ENCODE measurements at places on chromosomes 5 and 9.
A peak's percentile ranks its signal among the peaks of the same experiment; 100 is the strongest.

GRCh38 chr9:76255781-76256455 is 138.3 kb downstream of the RFK start:
- no peak for DNase-seq

DNA sequence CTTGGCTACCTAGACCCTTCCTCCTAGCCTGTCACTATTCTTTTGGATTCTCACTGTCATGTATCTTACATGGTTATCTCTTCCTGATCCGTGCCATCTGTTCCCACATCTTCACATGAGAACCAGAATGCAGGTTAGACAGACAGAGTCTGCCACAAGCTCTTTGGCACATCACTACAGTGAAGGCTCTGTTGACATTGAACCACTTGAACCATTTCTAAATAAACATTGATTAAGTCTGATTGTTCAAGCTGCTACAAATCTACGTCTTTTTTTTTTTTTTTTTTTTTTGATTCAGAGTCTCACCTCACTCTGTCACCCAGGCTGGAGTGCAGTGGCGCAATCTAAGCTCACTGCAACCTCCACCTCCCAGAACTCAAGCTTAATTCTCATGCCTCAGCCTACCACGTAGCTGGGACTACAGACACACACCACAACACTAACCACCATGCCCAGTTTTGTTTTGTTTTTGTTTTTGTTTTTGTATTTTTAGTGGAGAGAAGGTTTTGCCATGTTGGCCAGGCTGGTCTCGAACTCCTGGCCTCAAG is 85.1 kb upstream of the LRRTM2 start:
- peak; percentile 95 for DNase-seq

- DNase-seq: no peak
Observed at GRCh38 chr9:121322037-121322736, 47.9 kb downstream of the STOM start.

DNA sequence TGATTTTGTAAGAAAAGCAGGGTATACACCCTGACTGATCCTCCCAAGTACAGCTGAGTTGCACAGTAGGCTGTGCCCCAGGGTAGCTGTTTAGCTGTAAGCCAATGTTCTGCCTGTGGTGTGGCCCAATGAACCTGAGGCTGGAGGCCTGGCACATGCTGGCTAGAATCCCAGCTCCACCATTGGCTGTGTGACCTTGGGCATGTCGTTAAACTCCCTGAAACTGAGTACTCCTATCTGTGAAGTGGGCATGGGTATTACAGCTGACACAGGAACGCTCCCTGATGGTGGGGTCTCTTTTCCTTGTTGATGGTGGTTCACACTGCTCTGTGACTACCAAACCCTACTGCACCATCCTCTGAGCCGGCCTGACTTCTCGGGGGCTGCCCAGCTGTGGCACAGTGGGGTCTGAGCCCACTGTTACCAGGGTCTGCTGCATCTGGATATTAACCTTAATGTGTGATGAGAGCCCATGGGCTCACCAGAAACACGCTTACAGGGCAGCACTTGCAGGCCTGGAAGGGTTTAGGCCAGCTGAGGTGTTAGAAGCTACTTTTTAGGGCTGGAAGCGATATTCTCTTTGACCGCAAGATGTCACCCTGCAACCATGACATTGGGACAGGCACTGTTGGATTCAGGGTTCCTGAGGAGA is 7.0 kb upstream of the GADD45G start:
- no peak for DNase-seq

DNA sequence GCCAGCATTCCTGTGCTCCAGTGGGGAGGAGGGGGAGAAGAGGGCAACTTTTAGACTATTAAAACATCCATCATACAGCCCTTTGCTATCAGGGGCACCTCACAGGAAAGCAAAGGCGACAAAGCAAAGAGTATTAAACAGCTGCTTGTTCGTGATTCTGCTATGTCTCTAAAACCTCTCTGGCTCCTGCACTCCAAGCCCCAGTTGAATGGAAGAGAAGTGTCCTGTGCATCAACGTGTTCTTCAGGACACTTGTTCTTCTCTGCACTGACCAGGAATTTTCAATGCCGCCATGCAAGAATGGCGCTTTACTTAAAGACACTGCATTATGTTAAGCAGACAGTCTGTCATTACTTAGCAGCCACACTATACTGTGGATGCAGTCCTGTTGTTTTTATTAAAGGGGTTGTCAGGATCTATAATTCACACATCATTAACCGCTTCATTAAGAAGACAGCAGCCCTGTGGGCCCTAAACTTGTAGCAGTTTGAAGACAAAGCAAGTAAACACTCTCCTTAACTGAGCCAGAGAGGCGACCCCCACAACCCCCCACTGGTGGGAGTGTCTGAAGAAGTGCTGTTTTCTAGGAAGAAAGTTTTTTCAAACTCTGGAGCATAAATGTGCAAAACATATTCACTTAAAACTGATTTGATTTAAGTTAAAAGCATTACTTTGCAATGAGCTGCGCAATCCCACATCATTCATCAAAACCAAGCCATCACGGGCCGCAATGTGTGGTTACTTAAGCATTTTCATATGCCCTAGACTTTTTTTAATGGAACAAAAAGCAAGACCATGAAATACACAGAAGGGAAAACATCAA is 164.5 kb downstream of the ZNF608 start:
- DNase-seq: no peak

GRCh38 chr5:159817262-159818029 is 98.8 kb upstream of the ADRA1B start:
- DNase-seq: no peak

GRCh38 chr5:149418910-149419531 is 39.9 kb upstream of the IL17B start:
- DNase-seq: no peak

DNA sequence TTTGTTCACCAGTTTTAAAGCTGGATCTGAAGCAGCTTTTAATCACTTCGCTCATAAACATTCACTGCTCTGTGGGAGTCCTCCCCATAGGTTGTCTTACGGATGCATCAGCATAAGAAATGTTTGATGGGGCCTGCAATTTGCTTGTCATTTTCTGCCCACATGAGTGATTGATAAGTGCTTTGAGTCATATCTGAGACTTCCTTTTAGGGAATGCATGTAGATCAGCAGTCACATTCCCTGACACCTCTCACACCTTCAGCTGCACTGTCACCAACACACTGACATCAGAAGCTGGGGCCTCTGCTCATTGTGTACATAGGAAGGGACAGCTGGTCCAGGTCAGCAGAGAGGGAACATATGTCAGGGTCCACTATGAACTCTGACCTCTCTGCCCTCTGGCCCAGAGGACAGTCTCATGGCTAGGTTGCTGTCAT is 84.1 kb upstream of the SPATA31D4 start:
- no peak for DNase-seq

GRCh38 chr5:78526049-78526525 is 122.5 kb downstream of the LHFPL2 start:
- no peak for DNase-seq

GRCh38 chr5:65213921-65214525 is 267.7 kb downstream of the ADAMTS6 start:
- DNase-seq: no peak

GRCh38 chr9:132411091-132411508 is 1.1 kb downstream of the CFAP77 start:
- peak; percentile 84 for DNase-seq

DNA sequence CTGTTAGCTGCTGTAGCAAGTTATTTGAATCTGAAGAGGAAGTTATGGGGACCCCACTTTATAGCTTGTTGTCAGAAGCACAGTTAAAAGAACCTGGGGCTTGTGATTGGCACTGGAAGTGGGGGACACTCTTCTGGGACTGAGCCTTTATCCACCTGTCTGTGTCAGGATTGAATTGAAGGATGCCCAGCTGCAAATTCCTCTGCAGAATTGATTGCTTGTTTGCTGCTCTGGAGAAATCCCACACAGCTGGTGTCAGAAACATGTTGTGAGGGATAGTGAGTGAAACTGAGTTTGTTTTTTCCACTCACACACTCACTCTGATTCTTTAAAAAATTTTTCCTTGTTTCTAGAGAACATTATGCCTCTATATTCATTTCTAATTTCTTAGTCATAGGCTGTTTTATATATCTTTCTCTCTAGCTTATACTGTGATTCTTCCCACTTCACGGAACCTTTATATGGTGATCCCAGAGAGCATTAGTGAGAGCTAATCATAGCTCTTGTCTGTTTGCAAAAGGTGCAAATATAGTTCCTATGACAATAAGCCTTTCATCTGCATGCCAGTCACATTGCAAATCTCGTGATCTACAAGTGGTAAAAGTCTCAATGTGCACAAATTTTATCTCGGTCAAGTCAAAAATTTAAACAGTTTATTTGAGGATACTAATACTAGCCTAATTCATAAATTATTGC is 188.5 kb upstream of the EDIL3 start:
- no peak for DNase-seq

DNA sequence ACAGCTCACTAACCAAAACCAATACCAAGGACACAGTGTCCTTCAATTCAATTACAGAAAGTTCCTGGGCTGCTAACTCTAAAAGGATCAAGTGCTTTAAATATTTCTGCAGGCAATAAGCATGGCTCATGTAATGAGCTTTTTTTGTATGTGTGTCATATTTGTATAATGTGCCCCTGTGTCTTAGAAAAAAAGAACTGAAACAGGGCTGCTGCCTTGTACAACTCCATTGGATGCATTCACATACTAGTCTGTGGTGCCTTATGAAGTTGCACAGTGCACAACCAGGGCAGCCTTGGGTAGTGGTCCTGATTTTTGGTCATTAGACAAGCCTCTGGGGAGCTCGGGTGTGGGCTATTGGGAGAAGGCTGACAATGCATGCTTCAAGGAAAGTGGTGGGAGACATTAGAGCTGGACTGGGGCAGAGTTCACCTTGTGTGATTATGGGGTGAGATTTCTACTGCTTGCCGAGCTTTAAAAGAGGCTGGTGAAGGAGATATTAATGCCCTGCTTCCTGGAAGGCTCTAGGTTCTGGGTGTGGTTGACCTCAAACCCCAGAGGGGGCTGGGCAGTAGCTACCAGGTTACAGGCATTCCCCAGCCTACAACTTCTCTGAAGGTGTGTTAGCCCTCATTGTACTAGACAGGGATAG is 3.6 kb upstream of the CPEB4 start:
- no peak for DNase-seq

DNA sequence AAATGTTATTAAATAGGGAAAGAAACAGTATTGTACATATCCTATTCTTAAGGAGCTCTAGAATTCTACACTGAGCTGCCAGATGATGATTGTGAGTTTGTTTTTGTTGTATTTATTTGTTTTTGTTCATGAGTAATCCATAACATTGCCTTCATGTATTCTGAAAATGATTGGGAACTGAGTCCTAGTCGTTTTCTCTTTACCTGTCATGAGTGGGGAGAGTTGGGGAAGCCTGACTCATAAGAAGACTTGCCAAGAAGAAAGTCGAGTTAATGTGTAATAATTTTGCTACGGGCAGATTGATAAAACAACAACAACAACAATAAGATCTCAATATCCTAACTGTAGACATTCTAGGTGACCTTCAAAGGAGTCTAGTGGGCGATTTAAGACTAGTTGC is 103.8 kb downstream of the ANKRD55 start:
- DNase-seq: no peak

GRCh38 chr5:61697809-61698558 is 365.9 kb downstream of the ZSWIM6 start:
- DNase-seq: no peak

- no peak for DNase-seq
Observed at GRCh38 chr9:70205366-70206020, 53.3 kb upstream of the SMC5 start.

DNA sequence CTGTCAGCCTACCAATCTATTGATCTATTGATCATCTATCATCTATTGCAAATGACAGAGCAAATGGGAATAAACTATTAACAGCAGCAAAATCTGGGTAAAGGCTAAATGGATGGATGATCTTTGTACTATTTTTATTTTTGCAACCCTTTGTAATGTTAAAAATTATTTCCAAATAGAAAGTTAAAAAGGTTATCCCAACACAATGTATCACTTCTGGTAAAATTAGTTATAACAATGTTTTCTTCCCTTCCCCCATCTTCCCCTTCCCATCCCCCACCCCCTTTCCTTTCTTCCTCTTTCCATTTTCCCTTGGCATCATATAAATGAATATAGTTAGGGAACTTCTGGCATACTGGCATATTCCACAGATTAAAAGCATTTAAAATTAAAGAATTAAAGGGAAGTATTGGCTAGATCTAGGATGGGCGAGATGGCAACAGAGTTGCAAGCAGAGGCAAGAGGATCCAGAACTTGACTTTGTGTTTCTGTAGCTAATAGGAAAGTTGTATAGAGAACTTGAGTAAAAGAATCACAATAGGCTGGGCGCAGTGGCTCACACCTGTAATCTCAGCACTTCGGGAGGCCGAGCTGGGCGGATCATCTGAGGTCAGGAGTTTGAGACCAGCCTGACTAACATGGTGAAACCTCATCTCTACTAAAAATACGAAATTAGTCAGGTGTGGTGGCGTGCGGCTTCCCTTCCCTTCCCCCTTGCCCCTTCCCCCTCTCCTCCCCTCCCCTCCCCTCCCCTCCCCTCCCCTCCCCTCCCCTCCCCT is 66.6 kb upstream of the TAF11L2 start:
- no peak for DNase-seq

- no peak for DNase-seq
Observed at GRCh38 chr9:85223506-85224125, 518.1 kb downstream of the AGTPBP1 start.
